Nucleus accumbens (tissue), 56 donors: ENCODE measurements at places on chromosomes 2 and 18.

GRCh38 chr18:79121746-79122474 is 52.7 kb downstream of the ATP9B start:
- DNase-seq, result no peak

GRCh38 chr2:127913808-127914457 is 28.2 kb upstream of the AMMECR1L start:
- DNase-seq, result no peak

DNA sequence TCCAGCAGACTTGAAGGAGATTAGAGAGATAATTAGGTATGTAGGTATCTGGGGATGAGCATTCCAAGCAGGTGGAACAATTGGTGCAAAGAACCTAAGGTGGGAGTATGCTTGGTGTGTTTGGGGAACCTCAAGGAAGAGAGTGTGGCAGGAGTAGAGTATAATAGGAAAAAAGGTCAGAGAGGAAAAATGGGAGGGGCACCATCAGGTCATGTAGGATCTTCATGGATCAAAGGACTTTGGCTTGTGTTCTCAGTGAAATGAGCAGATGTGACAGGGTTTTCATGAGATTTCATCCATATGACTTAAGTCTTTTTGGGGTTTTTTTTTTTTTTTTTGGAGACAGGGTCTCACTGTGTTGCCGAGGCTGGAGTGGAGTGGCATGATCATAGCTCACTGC is 47.3 kb downstream of the RBBP8 start:
- DNase-seq, result no peak

GRCh38 chr2:191015239-191015638 is 1.3 kb upstream of the STAT1 start:
- DNase-seq, result no peak

DNA sequence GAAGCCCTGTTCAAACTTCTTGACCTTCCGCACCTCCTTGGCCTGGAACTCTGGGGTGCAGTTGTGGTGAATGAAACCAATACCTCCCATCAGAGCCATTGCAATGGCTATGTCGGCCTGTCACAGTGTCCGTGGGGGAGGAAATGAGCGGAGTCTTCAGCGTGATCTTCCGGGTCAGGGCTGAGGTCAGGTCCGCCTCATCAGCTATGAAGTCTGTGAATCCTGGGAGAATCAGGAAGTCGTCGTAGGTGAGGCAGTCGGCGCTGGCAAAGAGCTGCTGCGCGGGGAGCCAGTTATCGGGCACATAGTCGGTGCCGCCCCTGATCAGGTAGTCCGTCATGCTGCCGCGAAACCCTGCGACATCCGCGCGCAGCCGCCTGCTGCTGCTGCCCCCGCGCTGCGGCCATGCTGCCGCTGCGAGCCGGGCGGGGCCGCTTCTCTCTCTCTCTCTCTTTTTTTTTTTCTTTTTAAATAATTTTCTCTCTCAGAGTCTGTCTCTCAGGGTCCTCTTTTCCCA is 154.1 kb upstream of the ZSWIM2 start:
- no peak for DNase-seq
